ENCODE measurements at places on chromosomes 13 and 19.

GRCh38 chr13:94073007-94073744 lies 406.3 kb downstream of the DCT start:
- H3K4me1 ChIP-seq, result no peaks in the 10 kb centered on the region
- no peaks in the 10 kb centered on the region for H3K27me3 ChIP-seq
- no peak overlapping the region for H3K27ac ChIP-seq
- no peaks in the 10 kb centered on the region for H3K36me3 ChIP-seq

- no peaks in the 10 kb centered on the region for H3K4me1 ChIP-seq
- DNase-seq, result no peak
- no peaks in the 10 kb centered on the region for H3K36me3 ChIP-seq
- H3K27me3 ChIP-seq, result no peaks in the 10 kb centered on the region
Measured at GRCh38 chr19:14425696-14426138, 6.6 kb upstream of the DDX39A start.

- H3K27me3 ChIP-seq, result no peaks in the 10 kb centered on the region
- DNase-seq, result no peak
- no peaks in the 10 kb centered on the region for H3K4me1 ChIP-seq
Measured at GRCh38 chr13:36352350-36352749, 6.2 kb upstream of the SPART start.

GRCh38 chr13:38752686-38753085 lies 65.8 kb downstream of the FREM2 start:
- DNase-seq, result no peak
- no peaks in the 10 kb centered on the region for H3K4me1 ChIP-seq
- H3K4me3 ChIP-seq, result no peak overlapping the region
- H3K27me3 ChIP-seq, result no peaks in the 10 kb centered on the region

- no peaks in the 10 kb centered on the region for H3K36me3 ChIP-seq
- no peak overlapping the region for H3K27ac ChIP-seq
- H3K4me1 ChIP-seq, result no peaks in the 10 kb centered on the region
Measured at GRCh38 chr13:112114391-112114790, 47.4 kb downstream of the SOX1 start.

GRCh38 chr13:113792886-113793717 lies 34.1 kb downstream of the TMEM255B start:
- no peaks in the 10 kb centered on the region for H3K4me1 ChIP-seq
- H3K27ac ChIP-seq, result no peak overlapping the region
- no peaks in the 10 kb centered on the region for H3K27me3 ChIP-seq
- H3K36me3 ChIP-seq, result no peaks in the 10 kb centered on the region
- H3K4me3 ChIP-seq, result no peak overlapping the region

DNA sequence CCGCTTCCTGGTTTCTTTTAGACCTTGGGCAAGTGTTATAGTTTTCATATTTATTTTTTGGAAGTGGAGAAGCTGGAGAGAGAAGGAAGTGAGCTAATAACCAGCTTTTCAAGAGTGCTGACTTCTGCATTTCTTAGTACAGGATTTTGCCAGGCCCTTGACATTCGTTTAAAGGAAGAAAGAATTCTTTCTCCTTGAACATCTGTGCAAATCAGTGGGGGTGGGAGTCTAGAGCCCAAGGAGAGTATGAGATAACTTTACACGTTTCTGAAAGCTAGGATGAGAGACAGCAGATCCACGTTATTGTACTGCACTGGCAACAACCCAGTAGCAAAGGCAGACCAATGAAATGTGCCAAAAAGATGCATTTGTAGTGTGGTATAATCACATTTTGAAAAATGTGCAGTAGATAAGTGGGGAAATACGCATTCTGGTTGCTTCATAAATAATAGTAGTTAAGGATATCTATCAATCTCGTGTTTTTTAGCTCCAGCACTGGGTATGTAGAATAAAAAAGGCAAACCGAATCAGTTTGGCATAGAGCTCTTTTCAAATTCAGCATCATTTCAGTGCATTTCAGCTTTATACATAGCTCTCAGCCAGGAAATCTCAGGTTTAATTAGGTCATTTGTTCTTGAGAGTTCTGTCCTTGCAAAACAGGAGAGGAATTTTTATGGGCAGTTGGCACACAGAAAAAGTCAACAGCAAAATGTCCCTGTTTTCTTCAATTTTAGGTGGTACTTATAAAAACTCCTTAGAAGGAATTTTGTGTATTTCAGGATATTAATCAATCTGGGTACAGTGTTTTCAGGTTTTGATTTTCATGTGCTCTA lies 4.3 kb downstream of the RNF113B start:
- no peak for DNase-seq
- peaks cover 21% of the 10 kb centered on the region for H3K4me1 ChIP-seq
- H3K27me3 ChIP-seq, result no peaks in the 10 kb centered on the region
- H3K4me3 ChIP-seq, result no peak overlapping the region

GRCh38 chr19:51359294-51359693 lies 6.9 kb downstream of the ETFB start:
- H3K27me3 ChIP-seq, result no peaks in the 10 kb centered on the region
- H3K4me3 ChIP-seq, result no peak overlapping the region
- H3K27ac ChIP-seq, result no peak overlapping the region
- DNase-seq, result no peak
- peaks cover 7% of the 10 kb centered on the region for H3K4me1 ChIP-seq

DNA sequence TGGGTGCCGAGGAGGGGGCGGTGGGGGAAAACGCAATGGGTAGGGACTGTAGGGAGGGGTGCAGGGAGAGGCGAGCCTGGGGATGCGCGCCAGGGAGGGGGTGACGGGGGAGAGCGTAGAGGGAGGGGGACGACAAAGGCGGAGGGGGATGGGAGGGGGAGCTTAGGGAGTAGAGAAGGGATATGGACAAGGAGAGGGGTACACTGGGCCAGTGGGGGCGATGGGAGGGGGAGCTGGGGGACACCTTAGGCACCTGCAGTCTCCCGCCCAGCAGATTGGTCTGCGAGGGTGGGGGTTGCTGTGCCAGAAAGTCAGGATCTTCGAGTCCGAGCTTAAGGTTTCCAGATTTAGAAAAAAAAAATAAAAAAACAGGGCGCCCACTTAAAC lies 15.7 kb downstream of the CCDC124 start:
- peaks cover 56% of the 10 kb centered on the region for H3K4me1 ChIP-seq
- H3K36me3 ChIP-seq, result peaks cover 3% of the 10 kb centered on the region
- no peaks in the 10 kb centered on the region for H3K27me3 ChIP-seq
- H3K27ac ChIP-seq, result no peak overlapping the region

- H3K36me3 ChIP-seq, result no peaks in the 10 kb centered on the region
- H3K4me1 ChIP-seq, result no peaks in the 10 kb centered on the region
- no peak for DNase-seq
- no peaks in the 10 kb centered on the region for H3K27me3 ChIP-seq
- no peak overlapping the region for H3K27ac ChIP-seq
Measured at GRCh38 chr13:106548064-106548696, 12.7 kb upstream of the EFNB2 start.

Measured in Peyer's patch (tissue), 4 donors.